Hematopoietic multipotent progenitor cell (in vitro differentiated cells): ENCODE measurements at places on chromosomes 7 and 10. TPM values are rescaled to one million over a fixed set of nuclear protein-coding genes. Genes with fewer than 3 reads are reported as not detected.

GRCh38 chr10:112115781-112116385, 67.7 kb downstream of the GPAM start:
- peak; percentile 22 for DNase-seq

DNA sequence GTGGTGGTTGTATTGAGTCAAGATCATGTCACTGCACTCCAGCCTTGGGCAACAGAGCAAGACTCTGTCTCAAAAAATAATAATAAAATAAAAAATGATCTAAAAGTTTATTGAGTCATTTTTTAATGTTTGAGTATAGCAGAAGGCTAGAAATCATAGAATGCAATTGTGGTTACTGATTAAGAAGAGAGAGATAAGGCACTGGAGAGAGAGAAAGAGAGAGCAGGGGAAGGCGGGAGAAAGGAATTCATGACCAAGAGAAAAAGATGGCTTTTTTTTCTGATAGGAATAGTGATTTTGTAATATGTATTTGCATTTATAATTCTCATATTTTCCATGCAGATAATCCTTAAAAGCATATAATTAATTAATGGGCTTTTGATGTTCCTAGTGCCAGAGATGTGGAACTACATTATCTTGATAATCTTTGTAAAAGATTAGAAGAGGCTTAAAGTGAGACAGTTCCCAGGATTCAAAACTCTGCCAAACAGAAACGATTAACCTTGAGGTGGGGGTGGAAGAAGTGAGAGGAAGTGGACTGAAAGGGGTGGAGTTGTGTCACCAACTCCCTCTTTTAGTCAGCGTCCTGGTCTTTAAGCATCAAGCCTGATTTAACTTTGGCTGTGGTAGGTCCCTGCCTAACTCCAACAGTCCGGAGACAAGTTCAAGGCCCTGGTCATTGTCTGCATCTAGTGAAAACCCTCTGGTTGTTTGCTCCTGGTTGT, 76.2 kb downstream of the CHN2 start:
- DNase-seq: no peak

- no peak for DNase-seq
Observed at GRCh38 chr7:110754649-110755048, 336.3 kb upstream of the LRRN3 start.

DNA sequence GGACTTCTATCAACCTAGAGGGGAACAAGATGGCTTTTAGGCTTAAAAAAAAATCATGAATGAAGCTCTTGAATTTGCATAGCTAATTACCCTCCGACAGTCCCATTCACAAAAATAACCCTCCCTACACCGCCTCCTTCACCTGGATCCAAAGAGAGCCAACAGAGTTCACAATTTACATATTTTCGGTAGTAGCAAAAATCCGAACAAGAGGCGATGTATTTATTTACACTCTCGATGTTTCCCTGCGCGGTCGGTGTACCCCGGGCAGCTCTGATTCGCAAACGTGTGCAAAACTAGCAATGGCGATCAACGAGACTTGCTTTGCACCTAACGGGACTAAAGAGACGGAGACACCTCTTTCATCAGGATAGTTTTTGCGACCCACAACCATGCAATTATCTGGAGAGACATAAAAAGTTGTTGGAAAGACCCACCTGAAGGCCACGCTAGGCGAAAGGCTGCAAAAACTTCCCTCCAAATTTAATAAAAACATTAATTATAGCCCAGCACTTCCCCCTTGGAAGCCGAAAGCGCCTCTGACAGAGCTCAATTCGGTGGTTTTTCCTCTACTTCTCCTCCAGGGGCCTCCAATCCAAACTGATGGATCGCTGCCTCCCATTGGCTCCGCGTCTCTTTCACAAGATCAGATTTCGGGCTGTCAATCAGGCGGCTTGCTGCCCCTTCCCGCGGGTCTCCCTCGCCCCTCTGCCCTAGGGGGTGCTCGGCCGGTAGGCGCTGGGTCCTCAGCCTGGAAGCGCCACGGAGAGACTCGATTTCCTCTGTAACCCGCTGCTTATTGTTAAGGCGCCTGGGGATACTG, at the start of gene ETV1:
Gene ETV1 (minus strand): TSS at position 541 of the 823 bp plus-strand sequence. CDS start 614 bp downstream, outside the sequence.
- DNase-seq: peak; percentile 35

Gene CFAP46
- total RNA-seq: under 0.01 TPM

Gene VSIR
- 109 TPM for total RNA-seq

Gene TAS2R3
- total RNA-seq: 1.1 TPM

GRCh38 chr10:35442028-35442427, 105.7 kb downstream of the CCNY start:
- DNase-seq: no peak

DNA sequence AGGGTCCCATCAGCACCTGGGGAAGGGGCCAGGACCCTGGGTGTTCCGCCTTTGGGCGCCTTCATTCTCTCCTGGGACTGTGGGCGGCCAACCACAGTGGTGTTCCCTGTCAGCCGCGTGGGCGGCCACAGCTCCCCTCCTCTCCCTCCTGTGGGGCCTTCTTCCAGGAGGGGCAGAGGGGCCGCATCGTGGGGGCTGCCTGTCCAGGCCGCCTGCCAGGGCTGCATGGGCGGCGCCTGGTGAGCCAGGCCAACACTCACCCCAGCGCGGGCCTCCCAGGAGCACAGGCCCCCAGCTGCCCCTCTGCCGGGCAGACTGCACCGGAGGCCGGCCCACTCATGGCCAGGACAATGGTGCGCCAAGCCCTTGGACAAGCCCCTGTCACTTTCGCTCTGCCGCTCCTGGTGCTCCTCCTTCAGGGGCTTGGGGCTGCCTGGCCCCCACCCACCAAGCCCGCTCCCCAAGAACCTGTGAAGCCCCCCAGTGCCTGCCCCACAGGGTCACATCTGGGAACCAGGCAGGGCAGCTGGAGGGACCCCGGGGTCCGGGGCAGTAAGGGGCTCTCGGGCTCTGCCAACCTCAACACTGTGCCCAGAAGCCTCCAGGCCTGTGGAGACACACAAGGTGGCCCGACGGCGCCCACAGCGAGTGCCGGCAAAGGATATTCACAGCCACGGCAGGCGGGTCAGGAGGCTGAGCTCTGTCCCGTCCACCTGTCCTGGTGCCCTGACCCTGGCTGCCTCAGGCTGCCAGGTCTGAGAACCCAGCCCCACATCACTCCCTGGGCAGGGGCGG, 42.8 kb downstream of the AP5Z1 start:
- no peak for DNase-seq

DNA sequence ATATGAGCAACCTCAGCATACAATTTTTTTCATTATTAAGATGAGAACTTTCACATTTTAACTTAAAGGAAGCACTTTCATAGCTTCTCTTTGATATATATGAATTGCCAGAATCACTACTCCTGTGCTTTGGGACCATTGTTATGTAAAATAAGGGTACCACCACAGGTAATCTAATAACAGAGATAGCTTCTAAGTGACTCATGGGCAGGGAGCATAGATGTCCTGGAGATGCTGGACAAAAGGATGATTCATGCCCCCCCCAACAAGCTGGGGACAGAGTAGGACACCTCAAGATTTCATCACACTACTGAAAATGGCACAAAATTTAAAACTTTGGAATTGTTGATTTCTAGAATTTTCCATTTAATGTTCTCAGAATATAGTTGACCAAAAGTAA, 641.1 kb downstream of the PCDH15 start:
- DNase-seq: no peak

DNA sequence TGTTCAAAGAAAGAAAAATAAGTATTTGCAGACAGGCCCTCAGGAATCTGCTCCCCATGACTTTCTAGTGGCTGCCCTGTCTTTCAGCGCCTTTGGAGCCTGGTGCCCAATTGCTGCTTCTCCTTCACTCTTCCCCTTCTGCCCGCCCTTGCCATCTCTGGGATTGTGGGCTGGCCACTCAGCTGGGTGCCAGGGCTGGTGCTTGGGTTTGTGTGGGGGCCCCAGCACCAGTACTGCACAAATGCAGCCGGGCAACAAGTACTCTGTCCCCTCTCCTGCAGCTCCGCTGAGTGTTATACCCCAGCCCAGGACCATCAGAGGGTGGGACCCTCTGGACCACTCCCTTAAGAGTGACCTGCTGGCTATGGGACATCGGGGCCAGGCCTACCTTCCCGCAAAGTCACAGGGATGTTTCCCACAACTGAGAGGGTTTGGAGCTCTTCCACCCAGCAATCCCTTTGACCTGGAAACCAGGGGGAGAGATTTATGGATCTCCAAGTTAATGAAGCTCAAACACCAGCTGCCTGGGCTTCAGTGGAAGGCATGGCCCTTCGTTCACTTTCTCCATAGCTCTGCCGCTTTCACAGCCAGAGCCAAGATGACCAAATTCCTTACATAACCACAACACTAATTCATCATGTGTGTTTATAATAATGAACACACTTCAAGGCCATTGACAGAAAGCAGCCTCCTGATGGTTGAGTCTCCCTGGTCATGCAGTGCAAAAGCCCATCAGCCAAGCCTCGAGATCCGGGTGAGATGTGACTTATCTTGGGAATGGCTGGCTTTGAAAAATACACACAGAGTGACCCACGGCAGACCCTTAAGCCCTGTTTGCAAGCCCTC, 313.9 kb upstream of the ZNF32 start:
- no peak for DNase-seq

GRCh38 chr10:63421591-63421990, 44.2 kb downstream of the JMJD1C start:
- peak; percentile 26 for DNase-seq

Gene FAM25C
- not detected for total RNA-seq

DNA sequence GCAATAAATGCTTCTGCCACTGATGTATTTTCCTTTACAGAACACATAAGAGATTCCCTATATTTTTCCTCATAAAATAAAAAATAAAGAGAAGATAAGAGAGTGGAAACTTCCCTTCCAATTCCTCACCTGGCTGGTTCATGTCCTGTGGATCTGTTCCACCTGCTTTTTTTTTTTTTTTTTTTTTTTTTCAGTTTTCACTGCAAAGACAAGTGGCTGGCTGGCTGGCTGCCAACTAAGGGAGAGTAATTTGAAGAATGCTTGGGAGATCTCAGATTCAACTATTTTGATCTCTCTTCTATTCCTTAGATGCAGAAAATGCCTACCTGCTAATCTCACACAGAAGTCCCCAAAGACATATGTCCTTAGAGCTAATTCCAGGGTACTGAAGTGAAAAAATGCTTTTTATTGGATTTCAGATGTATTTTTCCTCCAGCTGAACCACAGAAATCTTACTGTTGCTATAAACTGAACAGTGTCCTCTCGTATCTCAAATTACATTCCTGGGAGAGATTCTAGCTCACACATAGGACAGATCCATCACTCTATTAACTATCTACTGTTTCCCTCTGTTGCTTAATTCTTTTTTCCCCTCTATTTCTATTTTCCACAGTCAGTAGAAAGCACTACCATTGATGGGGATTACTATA, 120.8 kb downstream of the NRCAM start:
- no peak for DNase-seq

DNA sequence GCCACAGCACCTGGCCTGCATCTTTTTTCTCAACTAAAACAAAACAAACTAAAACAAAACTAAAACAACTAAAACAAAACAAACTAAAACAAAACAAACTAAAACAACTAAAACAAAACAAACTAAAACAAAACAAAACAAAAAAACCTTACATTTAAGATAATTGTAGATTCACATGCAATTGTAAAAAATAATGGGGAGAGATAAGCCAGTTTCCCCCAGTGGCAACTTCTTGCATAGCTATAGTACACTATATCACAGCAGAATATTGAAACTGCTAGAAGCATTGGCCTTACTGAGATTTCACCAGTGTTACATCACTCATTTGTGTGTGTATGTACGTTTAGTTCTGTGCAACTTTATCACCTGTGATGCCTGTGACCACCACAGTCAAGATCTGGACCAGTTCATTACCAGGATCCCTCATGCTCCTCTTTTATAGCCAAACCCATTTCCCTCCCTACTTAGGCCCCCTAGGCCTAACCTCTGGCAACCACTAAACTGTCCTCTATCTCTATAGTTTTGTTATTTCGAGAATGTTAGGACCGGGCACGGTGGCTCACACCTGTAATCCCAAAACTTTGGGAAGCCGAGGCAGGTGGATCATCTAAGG, 9.3 kb downstream of the FXYD4 start:
- DNase-seq: no peak

GRCh38 chr7:47329320-47329926, 252.5 kb downstream of the TNS3 start:
- no peak for DNase-seq

GRCh38 chr10:130411496-130412085, 275.4 kb downstream of the GLRX3 start:
- no peak for DNase-seq

- no peak for DNase-seq
Observed at GRCh38 chr7:116162254-116162653, 48.1 kb upstream of the TES start.

- DNase-seq: no peak
Observed at GRCh38 chr10:48838834-48839233, 100.8 kb downstream of the LRRC18 start.

- DNase-seq: no peak
Observed at GRCh38 chr7:116526897-116527296, 2.1 kb downstream of the CAV1 start.

GRCh38 chr7:1534330-1535099, 4.0 kb downstream of the MAFK start:
- DNase-seq: no peak

GRCh38 chr7:20005081-20005480, 212.1 kb downstream of the MACC1 start:
- DNase-seq: no peak

DNA sequence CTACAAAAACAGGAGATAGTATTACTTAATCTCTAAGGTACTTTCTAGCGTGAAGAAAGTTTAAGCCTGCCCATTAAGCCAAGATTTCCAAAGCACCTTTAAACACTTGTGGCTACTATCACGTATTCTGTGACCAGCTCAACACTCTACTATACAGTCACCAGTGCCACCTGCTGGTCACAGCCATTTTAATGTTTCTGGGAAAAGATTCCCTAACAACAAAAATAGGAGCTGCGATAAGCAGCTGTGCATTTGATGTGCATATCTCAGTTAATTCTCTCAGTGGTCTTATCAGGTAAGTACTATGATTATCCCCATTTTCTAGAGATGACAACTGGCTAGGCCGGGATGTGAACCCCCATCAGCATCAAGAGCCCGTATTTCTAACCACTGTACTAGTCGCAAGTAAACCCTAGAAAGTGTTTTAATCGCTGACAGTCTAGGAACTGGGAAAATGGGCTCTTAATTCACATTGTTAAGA, 860 bp downstream of the SEC31B start:
- DNase-seq: no peak

Gene SEMA3C
- total RNA-seq: 14.3 TPM

- DNase-seq: no peak
Observed at GRCh38 chr10:96188421-96188820, 58.3 kb downstream of the ZNF518A start.

GRCh38 chr7:34672430-34672829, 14.4 kb downstream of the NPSR1 start:
- DNase-seq: no peak

GRCh38 chr7:77699056-77699455, 2.8 kb downstream of the RSBN1L start:
- DNase-seq: no peak

Gene PIK3CG
- 51.2 TPM for total RNA-seq

Gene AHR
- 76.7 TPM for total RNA-seq
